Activated naive CD8-positive, alpha-beta T cell treated with anti-CD3 and anti-CD28 coated beads, Interleukin-2, amount 10 ng/mL, durations not matched to agents 7 days and 5 days (primary cell): ENCODE measurements at places on chromosomes 2 and 18. TPM values are rescaled to one million over a fixed set of nuclear protein-coding genes. Genes with fewer than 3 reads are reported as not detected.

NOSTRIN gene
- total RNA-seq = not detected

MALL gene
- not detected for total RNA-seq

RGPD3 gene
- 0.14 TPM for total RNA-seq

GLI2 gene
- 1.2 TPM for total RNA-seq

NETO1 gene
- total RNA-seq = not detected

HOXD12 gene
- total RNA-seq = not detected

ARHGEF33 gene
- 0.62 TPM for total RNA-seq

LOXHD1 gene
- 0.39 TPM for total RNA-seq

LINC00305 gene
- not detected for total RNA-seq

PSTPIP2 gene
- 12.6 TPM for total RNA-seq

NCKAP5 gene
- total RNA-seq = not detected

PFN4 gene
- not detected for total RNA-seq

TLX2 gene
- total RNA-seq = 0.69 TPM

TTC39C gene
- 95.1 TPM for total RNA-seq

PRKAG3 gene
- not detected for total RNA-seq

FBXO15 gene
- 2.1 TPM for total RNA-seq

GNAL gene
- total RNA-seq = not detected

DCDC2C gene
- total RNA-seq = not detected

RSAD2 gene
- total RNA-seq = 104 TPM

KANSL1L gene
- 6.5 TPM for total RNA-seq

CEBPZ gene
- 66.5 TPM for total RNA-seq

MPHOSPH10 gene
- 36.0 TPM for total RNA-seq

SLC9A2 gene
- not detected for total RNA-seq

CRYGD gene
- not detected for total RNA-seq

SP140L gene
- total RNA-seq = 115 TPM

AKAIN1 gene
- total RNA-seq = not detected

NYAP2 gene
- total RNA-seq = not detected

CROCC2 gene
- not detected for total RNA-seq

SLC38A11 gene
- not detected for total RNA-seq

POTEC gene
- total RNA-seq = not detected

ALPP gene
- not detected for total RNA-seq
